ENCODE measurements at places on chromosomes 11 and 22.

GRCh38 chr11:128463371-128463829 lies 124.0 kb downstream of the ETS1 start:
- DNase-seq, result no peak

- peak; percentile 24 for DNase-seq
Observed at GRCh38 chr11:96091476-96091875, 167.6 kb upstream of the MTMR2 start.

- DNase-seq, result no peak
Observed at GRCh38 chr11:10283991-10284390, 10.0 kb downstream of the SBF2 start.

DNA sequence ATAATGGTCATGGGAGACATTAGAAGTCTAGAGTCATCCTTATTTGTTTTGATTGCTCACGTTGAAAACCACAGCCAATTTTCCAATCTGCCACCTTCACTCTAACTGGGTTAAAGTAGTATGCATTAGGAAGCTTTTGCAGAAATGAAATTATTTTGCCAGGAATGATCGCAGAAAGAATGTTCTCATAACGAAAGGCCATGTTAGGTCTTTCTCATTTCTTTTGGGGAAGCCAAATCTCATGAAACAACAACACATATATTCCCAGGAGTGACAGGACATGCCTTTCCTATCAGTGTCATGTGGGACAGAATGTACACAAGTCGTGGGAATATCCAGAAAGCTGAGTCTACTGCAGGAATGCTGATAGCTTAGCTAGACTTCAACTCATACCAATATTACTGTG lies 386.3 kb downstream of the AASDHPPT start:
- DNase-seq, result no peak

DNA sequence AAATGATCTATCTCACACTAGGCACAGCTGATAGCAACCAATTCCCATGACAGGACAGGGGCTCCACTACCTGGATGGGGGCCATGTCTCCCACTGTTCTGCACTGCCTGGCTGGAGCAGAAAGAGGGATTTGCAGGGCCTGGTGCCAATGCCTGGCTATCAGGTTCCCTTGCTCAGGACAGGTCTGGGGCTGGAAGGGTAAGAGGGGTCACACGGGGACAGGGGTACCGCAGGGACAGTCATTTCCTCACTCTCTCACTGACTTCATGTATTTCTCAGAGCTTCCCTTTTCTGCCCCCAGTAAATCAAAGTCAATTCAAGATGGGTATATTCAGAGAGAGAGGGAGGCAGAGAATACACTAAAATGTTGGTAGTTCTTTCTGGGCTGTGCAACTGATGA lies 119.1 kb upstream of the CSNK2A3 start:
- no peak for DNase-seq

DNA sequence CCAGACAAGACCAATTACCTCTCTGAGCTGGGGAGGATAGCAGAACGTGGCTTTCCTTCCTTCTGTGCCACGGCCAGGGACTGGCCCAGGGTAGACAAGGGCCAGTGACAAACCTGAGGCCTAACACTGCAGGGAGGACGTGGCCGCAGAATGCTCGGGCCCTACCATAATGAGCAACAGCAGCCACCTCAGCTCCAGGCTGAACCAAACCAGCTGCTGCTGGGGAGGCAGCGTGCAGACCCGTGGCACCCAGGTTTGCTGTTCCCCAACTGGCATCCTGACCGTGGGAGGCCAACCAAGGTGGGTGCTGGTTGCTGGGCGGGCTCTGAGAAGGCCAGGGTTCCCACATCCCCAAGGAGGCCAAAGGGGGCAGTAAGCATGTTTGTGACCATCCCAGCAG lies 83.0 kb downstream of the MORC2 start:
- DNase-seq, result no peak

- no peak for DNase-seq
Observed at GRCh38 chr11:62427630-62428233, 8.9 kb downstream of the SCGB1A1 start.

- no peak for DNase-seq
Observed at GRCh38 chr11:69496202-69496557, 14.7 kb downstream of the LINC01488 start.

GRCh38 chr11:40246983-40247382 lies 1212.5 kb downstream of the LRRC4C start:
- no peak for DNase-seq

DNA sequence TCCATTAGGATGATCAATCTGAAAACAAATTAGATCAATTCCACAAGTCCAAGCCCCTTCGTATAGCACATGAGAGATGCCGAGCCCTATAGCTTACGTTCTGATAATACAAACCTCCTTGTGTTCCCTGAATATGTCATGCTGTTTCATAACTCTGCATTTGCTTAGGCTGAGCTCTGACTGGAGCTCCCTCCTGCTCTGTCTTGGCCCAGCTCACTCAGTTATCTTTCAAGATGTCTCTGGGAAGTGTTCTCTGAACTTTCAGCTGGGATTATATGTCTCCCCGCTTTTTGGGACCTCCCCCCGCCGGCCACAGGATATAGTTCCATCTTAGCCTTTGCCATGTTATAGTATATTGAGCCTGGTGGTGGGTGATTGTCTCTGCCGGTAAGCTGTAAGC lies 44.0 kb downstream of the FDX1 start:
- DNase-seq, result no peak

DNA sequence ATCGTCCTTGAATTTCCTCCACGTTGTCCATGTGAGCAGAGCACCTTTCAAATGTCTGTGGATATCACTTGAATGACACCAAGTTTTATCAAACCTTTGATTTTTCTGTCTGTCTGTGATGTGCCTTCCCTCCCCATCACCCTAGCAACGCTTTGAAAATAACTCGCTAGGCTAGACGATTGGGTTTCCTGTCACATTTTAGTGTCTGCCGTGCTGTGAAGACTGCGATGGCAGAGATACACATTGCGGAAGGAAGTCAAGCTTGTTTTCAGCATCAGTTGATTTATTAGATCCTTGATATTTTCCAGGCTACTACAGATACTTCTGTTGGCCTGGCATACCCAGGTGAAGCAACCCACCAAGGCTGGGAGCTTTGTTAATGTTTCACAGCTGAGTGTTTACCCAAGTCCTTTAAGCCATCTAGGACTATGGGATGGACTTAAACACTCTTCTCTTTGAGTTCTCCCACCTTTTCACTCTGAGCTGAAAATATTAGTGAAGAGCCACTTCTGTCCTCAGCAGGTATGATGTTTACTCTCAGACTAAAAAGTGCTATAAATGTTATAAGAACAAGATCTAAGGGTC lies 93.6 kb upstream of the CD44 start:
- no peak for DNase-seq

GRCh38 chr11:1883346-1884302 lies 8.1 kb downstream of the PRR33 start:
- no peak for DNase-seq

- peak; percentile 83 for DNase-seq
Observed at GRCh38 chr11:43376594-43376993, 17.9 kb downstream of the TTC17 start.

DNA sequence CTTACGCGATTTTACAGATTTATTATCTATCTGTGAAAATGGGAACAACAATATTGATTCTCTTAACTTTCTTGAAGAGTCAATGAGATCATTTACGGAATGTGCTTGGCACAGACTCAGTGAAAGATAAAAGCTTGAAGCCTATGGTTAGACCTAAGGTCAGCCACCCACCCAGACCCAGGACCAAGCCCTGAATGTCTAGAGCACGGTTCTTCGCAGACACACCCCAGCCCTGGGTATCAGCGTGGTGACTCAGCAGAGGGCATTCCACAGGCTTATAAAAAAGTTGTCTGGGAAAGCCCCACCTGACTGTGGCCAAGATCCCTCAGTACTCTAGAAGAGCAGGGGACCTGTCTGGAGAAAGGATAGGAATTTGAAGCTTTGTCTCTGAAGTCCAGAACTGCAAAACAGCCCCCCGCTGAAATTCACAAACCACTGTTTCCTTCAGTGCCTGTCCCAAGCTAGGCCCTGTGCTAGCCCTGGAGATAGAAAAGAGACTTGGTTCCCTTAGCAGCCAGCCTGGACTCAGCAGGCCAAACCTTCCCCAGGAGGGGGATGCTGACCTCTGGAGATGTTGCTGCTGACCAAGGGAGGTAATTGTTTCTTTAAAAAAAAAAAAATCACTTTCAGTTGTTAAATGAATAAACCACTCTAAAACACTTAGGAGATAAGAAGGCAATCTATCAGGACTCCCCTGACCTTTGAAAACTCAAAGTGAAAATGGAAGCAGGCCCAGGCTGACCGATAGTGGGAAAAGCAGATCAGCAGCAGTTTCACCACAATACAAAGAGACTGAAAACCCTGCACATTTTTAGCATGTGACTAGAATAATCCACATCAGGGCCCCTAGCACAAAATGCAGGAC lies 114.0 kb downstream of the ABTB2 start:
- DNase-seq, result peak; percentile 85

- DNase-seq, result no peak
Observed at GRCh38 chr11:33828604-33829429, 54.5 kb upstream of the FBXO3 start.

- DNase-seq, result no peak
Observed at GRCh38 chr11:36187622-36188021, 101.6 kb downstream of the COMMD9 start.

DNA sequence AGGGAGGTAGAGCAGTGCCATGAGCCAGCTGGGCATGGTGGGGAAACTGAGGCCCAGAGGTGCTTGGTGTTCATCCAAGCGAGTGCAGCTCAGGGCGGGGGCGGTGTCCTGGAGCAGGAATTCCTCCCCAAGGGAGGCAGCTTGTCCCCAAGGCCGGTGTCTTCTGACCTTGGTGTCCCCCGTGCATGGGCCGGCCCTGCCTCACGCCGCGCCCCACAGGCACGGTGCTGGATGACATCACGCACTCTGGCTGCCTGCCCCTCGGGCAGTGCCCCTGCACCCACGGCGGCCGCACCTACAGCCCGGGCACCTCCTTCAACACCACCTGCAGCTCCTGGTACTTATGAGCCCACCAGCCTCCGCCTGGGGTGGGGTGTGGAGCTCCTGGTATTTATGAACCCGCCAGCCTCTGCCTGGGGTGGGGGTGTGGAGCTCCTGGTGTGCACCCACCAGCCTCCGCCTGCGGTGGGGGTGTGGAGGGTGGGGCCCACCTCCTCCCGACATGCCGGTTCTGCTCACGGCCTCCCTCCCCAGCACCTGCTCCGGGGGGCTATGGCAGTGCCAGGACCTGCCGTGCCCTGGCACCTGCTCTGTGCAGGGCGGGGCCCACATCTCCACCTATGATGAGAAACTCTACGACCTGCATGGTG lies 6.7 kb downstream of the MUC5B start:
- no peak for DNase-seq

- no peak for DNase-seq
Observed at GRCh38 chr22:33299245-33299956, 241.2 kb upstream of the SYN3 start.

DNA sequence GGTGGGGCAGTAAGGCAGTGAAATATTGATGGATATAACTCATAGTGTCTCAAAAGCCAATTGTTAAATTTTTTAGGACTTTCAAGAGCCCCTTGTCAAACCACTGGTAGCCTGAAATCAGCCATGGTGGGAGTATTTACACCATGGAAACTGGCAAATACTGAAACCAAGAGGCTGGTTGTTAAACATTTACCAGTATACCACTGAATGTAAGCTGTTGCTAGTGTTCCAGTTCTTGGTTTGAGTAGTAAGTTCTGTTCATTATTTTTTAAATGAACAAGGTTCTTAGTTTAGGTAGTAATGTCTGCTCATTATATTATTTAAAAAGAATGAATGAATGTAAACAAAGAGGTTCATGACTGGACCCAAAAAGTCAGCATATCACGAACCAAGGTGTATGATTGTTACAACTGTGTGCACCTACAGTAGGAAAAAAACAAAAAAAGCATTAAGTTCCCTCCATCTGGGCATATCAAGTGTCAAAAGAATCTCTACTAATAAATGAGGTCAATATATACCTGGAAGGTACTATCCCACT lies 4.5 kb upstream of the EIF3F start:
- no peak for DNase-seq

- DNase-seq, result no peak
Observed at GRCh38 chr22:45465633-45466032, 37.0 kb upstream of the FBLN1 start.

GRCh38 chr11:60396799-60397198 lies 540 bp downstream of the MS4A14 start:
- no peak for DNase-seq

DNA sequence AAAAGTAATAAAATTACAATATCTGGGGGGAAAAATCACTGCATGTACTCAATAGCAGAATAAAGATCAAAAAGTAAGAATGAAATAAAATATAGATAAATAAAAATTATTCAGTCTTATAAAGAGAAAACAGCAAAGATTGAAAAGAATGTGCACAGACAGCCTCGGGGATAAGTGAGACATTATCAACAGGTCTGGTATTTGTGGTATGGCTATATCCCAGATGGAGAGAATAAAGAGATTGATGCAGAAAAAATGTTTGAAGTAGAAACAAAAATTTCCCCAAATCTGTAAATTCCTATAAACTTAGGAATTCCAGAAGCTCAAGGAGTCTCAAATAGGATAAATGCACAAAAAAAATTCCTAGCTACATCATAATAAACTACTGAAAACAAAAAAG lies 74.5 kb upstream of the LUZP2 start:
- DNase-seq, result no peak

DNA sequence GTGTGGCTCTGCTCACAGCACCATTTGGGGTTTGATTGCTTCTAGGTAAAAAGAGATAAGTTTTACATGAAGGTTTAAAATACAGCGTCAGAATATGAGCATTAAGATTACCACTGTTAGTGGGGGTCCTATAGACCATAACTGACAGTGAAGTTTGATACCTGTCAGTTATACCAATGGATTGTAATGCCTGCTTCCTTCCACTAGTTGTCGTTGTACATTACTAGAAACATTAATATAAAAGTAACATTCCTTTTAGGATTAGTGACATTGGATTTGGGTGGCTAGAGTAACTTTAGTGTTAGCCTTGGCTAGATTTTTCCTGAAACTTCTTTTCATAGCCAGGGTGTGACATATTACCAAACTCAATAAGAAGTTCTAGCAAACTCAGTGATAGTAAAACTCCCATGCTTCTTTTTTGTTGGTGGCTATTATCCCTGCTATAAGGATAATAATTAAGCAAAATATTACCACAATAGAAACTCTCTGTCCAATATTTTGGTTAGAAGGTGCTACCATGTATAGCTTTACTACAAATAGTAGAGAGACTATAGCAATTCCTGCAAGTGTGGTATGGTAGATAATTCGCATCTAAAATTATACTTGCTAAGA lies 57.1 kb downstream of the FAM181B start:
- peak; percentile 13 for DNase-seq

GRCh38 chr11:117229411-117229810 lies 2.5 kb downstream of the PCSK7 start:
- no peak for DNase-seq

DNA sequence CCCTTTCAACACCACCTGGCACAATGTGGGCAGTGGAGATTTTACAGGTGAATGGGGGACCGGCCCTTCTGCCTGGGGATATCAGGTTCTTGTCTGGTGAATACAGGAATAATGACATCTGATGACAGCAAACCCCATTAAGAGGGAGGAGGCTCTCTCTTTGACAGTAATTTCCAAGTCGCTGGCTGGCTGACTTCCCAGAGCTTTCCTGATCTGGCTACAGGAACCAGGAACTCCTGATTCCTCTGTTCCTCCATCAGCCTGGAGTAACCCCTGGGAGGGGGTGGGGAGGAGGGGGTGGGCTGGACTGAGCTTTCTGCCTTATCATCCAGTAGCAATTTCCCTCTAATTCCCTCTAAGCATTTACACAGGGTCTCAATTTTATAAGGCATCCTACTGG lies 3.7 kb upstream of the MIEF1 start:
- DNase-seq, result no peak

All from MCF 10A (cell line).